CD4-positive, alpha-beta T cell treated with Interleukin-10 for 1 hour (primary cell): ENCODE measurements at places on chromosomes 2 and 18.

DNA sequence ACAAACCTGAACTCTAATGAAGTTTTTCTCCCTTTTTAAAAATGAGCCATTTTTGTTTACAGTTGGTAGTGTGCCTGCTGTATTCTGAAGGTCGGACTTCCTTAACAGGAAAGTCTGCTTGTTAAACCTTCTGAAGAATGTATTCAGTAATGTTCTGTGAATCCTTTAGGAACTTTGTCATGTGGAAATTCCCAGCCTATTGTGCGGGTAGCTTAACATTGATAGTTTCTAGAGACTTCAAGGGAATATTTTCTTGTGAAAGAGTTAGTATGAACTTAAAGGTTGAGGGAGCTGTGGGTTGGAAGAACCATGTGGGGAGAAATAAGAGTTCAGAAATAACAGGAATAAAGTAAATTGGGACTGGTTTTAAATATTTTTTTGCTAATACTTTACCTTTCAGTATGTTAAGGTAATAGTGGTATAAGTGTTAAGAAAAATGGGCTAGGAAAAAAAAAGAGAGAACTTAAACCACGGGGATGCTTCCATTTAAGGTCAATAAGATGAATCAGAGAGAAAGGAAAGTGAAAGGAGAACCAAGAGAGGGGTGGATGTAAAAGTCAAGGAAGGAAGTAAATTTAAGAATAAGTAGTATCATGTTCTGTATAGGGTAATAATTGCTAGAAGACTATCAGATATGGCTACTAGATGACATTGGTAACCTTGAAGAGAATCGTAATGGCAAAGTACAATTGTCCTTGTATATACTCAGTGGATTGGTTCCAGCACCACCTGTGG lies 90.5 kb downstream of the PMS1 start:
- no peak for DNase-seq

DNA sequence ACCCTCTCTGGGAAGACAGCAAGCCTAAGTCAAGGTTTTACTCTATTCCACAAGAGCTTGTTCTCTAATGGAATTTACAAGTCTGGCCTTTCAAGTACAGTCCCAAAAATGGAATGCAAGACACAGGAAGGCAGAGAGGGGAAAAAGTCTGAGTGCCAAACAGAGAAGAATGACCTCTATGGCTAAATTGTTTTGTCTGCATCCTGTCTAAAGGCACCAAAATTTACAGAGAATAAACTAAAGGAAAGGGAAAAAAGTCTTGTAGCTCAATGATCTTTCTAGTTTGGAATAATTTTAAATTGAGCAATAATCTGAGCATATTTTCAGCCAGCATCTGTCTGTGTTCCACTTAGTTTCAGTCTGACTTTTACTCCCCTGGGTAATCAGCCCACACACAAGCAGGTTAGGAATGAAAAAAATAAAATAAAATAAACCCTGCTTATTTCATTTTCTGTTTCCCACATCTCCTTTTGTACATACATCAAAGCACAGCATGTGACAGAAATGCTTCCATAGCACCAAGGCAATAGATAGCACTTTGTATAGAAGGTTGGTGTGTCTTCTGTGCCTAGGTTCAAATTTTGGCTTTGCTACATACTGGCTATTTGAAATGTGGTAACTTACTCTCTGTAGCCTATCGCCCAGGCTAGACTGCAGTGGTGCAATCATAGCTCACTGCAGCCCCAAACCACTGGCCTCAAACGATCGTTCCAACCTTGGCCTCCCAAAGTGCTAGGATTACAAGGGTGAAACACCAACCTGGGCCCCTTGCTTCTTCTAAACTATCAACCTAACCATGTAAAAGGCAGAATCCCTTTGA lies 105.1 kb downstream of the SLC8A1 start:
- DNase-seq, result no peak

DNA sequence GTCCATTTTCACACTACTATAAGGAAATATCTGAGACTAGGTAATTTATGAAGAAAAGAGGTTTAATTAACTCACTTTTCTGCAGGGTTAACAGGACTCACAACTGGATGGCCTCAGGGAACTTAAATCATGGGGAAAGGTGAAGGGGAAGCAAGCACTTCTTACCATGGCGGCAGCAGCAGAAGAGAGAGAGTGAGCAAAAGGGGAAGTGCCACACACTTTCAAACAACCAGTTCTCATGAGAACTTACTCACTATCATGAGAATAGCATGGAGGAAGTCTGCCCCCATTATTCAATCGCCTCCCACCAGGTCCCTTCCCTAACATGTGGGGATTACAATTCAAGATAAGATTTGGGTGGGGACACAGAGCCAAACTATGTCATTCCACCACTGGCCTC lies 55.1 kb upstream of the NETO1 start:
- no peak for DNase-seq

DNA sequence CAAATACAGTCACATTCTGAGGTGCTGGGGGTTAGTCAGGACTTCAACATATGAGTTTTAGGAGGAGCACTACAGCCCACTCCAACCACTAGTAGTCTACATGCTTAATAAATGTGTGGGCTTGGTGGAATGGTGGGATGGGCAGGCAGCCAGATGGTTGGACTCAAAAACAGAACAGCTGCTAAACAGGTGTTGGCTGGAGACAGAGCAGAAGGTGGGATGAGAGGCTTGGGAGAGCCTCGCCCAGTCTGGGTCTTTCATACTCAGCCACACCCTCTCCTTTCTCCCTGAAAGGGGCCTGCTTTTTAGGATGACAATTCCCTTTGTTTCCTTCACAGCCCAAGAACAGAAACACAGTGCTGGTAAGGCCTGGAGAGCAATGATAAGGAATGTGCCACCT lies 143.9 kb upstream of the KLHL29 start:
- no peak for DNase-seq

DNA sequence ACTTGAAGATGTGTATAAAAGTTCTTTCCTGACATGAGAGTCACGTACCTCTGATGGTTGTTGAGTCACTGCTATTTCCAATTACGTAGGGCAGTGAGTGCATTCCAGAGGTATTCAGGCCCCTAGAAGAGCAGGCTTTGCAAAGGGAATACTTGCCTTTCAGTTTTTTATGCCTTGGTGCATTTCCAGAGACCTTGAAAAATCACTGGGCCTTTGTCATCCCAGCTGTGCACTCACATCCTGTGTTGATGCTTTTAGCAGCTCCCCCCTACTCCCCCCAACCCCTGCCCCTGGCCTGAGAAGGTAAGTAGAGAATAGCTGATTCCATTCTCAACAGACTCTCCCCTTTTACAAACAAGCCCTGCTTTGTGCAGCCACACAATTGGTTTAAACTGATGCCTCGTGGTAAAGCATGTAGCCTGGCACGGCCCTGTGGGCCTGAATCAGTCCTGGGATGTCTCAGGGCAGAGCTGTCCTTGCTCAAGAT lies 174.2 kb downstream of the PRPF40A start:
- DNase-seq, result no peak
